ENCODE measurements at places on chromosomes 4 and X.

DNA sequence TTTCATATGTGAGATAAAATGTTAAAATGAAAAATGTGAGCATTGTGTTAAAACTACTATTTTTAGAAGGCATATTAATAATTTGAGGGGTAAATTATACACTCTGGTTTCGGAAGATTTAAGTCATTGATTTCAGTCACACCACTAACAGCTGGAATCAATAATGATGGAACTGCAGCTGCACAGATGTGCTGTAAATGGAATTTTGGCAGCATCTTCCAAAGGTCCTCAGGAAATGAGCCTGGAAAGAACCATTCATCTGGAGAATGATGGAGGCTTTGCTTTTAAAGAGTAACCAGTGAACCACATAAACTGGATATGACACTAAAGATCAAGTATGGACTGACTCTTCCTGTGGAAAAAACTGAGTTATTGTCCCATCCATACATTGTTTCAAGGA is 759.0 kb upstream of the EPHA5 start:
- no peak for DNase-seq

DNA sequence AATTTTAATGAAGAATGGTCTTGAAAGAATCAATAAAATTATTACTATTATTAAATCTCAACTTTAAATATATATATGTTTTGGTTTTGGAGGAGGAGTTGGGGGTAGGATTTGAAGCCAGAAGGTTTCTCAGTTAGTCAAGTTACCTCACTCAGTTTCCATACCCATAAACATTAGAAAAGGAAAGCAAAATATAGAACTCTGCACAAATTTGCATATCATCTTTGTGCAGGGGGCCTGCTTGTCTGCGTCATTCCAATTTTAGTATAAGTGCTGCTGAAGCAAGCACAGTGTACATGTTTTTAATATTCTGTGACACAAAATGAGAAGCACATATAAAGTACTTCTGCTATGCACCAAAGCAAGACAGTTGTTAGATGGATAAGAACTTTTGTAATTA is 47.5 kb upstream of the SCRG1 start:
- no peak for DNase-seq

DNA sequence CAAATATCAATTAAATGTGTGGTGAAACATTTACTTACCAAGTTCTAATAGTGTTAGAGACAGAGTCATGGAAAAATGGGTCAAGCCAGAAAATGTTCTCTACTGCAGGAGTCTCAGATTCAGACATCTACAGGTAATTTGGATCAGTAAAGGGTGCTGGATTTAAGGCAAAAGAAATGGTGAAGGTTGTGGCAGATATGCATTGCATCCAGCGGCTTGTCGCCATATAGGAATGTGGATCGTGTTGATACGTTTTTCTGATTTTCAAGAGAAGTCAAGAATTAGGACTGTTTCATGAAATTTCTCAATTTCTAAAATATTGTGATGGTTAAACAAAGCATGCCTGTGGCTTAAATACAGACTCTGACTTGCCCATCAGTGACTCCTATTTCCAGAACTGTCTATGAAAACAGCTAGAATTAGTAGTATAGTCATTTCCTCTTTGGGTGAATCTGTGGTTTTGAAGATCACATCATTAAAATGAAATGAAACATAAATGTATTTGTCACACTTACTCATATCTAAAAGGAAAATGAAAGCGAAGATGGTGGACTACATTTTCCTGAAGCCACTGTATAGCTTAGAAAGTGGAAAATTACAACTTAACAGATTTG is 110.1 kb upstream of the VEGFC start:
- DNase-seq = peak; percentile 92

DNA sequence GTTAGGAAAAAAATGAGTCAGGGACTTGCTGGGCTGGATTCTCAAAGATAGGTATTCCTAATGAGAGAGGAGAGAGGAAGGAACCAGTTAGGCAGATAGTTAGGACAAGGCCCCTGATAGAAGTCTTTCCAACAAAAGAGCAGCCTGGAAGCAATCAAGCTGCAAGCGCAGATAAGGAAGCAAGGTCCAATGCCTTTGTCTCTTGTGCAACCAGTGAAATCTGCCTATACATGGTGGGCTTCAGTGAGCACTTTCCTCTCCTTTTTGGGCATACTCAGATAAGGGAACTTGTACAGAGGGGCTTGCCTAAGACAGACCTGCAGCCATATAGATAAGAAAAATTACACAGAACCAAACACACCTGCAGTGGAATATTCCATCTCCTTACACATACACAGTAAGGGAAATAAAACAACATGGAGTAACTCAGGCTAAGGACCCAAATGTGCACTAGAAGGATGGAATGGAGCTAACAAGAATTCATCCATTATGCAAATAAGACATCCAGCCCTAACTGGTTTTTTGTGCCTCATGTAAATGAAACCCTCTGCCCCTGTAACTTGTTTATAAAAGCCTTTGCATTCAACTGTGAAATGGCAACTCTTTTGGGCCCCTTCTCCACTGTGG is 68.8 kb downstream of the PCDH18 start:
- DNase-seq = no peak

- no peak for DNase-seq
These were observed 509.0 kb downstream of the KLHL13 start for GRCh38 chrX:117607561-117607960.

DNA sequence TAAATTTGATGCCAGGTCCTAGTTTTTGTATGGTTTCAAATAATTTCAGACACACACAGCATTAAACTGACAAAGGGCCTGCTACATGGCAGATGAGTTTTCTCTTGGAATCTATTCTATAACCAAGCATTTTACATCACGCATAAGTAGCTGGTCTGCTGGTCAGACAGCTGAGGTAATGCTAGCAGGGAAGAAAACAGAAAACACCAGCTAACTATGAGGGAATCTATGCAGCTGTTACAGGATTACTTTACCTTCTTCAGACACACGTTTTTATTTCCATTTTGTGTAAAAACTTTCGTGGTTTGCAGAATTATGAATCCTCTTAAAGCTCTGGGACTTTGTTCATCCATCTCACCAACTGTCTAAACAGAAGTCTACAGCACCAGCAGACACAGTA is 42.0 kb downstream of the MFAP3L start:
- DNase-seq = no peak

- no peak for DNase-seq
These were observed 94.8 kb upstream of the ADAMTS3 start for GRCh38 chr4:72663828-72664227.

- no peak for DNase-seq
These were observed 16.4 kb downstream of the PSAPL1 start for GRCh38 chr4:7418131-7418943.

DNA sequence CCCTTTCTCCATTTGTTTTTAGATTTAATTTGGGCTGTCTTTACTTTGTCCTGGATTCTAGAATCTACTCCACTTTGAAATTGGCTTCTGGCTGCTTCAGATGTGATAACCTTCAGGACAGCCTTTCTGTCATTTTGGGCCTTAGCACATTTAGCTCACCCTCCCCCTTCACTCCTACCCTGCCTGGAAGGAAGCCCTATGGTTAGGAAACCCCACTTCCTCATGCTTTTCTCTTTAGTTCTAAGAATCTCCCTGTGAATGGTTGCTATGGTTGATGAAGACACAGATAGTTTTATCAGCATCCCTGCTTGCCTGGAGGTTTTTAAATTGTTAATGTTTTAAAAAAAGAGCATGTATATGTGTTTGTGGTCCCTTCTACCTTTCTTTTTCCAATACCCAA is 100.7 kb upstream of the PTPN13 start:
- peak; percentile 71 for DNase-seq

DNA sequence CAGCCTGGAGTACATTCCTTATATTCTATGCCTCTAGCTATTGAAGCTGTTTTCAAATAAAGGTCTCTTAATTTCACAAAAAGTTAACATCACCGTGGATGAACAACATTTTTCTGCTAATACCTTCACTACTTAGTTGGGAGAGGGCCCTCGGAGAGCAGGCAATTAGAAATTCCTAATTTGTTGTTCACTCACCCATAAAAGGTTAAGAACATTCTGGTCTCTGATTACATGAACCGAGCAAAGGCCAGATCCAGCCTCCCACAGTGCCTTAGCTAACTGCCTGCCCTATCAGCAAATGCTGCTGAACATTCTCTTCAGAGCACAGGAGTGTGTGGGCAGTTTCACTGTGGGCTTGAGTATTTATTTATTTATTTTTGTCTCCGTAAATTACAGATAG is 36.0 kb upstream of the TTC29 start:
- DNase-seq = no peak

DNA sequence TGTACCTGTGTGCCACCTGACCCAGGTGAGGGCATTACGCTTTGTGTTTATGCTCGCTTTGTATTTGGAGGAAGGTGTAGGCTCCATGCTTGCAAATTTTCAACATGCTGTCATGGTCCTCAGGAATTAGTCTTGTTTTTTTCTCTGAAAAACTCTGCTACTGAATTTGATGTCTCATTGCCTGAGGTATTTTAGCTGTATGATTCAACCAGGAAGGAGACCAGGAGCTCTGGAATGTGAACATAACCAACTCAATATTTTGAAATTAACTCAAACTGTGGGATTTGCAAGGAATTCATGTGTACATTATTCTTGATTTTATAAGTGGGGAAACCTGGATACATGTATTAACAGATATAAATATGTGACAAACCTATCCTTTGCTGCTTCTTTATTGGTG is 134.1 kb downstream of the SLC4A4 start:
- DNase-seq = no peak

GRCh38 chr4:140018931-140019618 is 134.9 kb downstream of the MAML3 start:
- DNase-seq = peak; percentile 70

Measured in MV-4-11 (cell line).